ENCODE measurements at places on chromosomes 4 and X.
A peak's percentile ranks its signal among the peaks of the same experiment; 100 is the strongest.

- DNase-seq: no peak
Measured at GRCh38 chrX:28848707-28849106, 261.5 kb downstream of the IL1RAPL1 start.

DNA sequence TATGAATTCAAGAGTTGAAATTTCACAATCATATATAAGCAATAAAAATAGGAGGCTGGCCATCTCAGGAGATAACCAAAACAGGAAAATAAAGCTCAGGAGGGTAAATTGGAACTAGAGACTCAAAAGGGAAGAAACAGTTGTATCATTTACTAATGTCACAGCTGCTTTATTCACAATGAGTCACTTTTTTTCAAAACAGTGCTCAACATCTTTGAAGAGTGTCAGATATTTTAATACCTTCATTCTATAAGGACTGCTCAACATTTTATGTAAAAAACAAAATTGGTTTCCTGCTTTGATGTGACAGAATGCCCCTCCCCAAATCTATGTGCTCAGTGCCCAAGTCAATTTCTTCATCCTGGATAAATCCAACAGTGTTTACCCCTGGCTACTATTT is 97.7 kb downstream of the DDX60 start:
- DNase-seq: no peak

- no peak for DNase-seq
Measured at GRCh38 chr4:38710053-38710452, 46.1 kb downstream of the KLF3 start.

DNA sequence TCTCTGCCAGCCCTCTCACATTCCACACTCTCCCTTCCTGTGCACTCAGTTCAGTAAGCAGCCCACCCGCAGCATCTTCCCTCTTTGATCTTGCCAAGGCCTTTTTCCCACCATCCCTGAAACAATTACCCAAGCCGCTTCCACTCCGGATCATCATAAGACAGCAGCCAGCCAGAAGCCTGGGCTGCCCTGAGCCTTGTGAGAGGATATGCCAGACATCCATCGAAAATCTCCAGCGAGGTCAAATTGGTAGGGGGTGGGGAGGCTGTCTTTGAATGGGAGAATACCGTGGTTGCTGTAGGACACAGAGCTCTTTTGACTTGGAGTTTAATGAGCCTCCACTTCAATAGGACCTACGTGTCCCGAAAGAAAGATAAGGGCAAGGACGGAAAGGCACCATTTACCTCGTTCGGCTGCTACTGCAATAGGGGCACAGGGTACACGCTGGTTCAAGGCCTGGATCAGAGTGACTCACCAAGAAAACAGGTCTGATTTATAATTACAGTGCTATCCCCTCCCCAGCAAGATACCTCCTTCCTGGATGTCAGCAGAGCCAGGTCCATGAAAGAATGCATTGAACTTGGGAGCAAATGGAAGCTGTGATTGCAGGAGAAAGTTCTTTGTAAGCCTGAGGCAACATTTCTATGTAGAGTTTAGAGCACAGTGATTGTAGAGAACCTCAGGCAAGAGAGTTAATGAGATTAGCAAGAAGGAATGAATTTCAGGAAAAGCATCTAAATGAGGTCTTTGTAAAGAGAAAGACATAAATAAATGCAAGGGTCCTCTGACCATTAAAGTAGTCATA is 39.5 kb downstream of the AMOT start:
- no peak for DNase-seq

- no peak for DNase-seq
Measured at GRCh38 chr4:153095448-153096204, 108.6 kb upstream of the TRIM2 start.

DNA sequence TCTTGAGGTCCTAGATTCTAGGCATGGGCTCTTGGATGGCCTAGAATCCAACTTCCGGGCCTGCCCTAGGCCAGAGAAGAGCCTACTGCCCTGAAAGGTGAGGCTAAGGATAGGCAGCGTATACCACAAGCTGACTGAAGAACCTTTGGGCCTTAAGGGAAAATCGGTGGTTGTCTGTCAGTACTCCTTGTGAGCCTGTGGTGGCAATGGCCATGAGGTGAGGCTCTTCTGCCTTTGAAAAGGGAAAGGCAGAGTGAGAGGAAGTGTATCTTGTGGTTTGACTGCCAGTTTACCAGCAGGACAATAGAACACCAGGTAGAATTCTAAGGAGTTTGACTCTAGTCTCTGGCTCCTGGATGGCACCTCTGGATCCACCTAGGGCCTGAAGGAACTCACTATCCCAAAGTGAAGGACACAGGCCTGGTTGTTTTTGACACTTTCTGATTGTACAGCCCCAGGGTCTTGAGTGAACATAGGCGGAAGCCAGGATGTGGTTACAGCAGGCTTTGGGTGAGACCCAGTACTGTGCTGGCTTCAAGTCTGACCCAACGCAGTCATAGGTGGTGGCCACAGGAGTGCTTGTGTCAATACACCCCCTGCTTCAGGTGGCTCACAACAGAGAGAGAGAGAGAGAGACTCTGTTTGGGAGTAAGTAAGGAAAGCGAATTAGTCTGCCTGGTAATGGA is 20.9 kb downstream of the ITIH6 start:
- no peak for DNase-seq

DNA sequence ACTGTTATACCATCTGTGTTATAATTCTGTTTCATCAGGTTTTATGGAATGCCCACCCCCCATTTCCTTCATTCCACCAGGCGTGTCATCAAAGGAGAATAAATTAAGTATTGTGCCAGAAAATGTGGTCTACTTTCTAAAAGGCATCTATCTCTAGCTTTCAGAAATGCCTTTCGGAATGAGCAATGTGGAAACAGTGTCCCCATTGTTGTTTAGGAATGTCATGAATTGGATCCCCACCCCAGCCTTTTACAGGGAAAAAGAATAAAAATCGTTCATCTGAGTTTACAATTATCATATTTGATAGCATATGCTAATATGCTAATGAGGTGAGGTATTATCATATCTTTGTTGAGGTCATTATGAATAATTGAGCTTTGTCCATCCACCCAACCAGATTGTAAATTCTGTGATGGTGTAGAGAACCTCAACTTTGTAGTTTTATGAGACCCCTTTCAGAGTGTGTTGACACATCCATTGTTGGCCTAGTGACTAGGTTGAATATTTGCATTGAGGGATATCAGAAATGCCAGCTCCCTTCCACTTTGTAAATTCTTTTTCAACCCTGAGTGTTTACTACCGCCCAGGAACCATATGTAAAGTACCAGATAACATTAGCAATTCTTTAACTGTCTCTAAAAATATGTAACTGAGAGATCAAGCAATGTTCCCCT is 56.2 kb upstream of the CCDC160 start:
- no peak for DNase-seq

DNA sequence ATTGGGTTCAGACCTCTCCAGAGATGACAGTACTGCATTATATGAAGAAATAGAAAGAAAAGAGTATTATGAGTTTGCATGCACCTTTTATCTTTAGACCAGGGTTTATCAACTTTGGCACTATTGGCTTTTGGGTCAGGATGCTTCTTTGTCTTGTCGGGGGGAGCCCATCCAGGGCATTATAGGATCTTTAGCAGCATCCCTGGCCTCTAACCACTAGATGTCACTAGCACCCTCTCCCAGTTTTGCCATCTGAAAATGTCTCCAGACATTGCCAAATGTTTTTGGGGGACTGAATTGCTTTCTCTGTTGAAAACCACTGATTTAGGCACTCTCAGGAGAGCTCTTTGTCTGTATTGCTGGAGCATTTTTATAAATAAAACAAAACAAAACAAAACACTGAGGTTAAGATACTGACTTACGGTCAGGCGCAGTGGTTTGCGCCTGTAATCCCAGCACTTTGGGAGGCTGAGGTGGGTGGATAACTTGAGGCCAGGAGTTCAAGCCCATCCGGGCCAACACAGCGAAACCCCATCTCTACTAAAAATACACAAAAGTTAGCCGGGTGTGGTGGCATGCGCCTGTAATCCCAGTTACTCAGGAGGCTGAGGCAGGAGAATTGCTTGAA is 23.6 kb downstream of the CA5B start:
- DNase-seq: peak; percentile 15

DNA sequence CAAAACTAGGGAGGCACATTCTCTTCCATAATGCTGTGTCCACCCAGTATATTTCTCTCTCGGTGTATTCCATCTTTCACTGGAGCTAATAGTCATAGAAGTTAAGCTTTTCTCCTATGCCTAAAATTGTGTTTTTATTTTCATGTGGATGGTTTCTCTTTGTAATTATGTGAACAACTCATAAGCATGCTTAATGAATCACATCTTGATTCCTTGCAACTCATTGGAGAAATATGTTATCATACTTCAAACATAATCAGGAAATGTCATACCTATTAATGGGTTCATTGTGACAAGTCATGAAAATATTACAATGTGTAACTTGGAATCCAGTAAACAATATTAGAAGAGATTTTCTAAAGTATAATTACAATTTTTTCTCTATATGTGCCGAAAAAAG is 186.3 kb downstream of the SLC7A11 start:
- no peak for DNase-seq

DNA sequence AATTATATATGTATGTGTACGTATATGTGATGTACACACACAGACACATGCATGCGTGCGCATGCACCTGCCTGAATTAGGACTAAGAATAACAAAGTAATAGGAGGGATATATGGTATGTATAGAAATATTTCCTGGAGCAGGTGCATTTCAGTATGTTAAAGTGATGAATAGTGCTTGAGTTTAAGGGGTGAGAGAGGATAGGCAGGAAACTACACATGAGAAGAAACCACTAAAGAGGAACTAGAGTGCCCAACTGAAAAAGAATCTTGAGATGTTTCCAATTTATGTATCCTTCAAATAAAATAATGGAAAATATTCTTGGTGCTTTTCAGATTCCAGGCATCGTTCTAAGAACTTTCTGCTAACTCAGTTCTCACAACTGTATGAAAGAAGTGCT is 52.6 kb upstream of the UNC5C start:
- DNase-seq: no peak

- no peak for DNase-seq
Measured at GRCh38 chr4:122700178-122700725, 32.3 kb upstream of the BBS12 start.

GRCh38 chr4:152431291-152431690 is 104.6 kb downstream of the FBXW7 start:
- DNase-seq: no peak

DNA sequence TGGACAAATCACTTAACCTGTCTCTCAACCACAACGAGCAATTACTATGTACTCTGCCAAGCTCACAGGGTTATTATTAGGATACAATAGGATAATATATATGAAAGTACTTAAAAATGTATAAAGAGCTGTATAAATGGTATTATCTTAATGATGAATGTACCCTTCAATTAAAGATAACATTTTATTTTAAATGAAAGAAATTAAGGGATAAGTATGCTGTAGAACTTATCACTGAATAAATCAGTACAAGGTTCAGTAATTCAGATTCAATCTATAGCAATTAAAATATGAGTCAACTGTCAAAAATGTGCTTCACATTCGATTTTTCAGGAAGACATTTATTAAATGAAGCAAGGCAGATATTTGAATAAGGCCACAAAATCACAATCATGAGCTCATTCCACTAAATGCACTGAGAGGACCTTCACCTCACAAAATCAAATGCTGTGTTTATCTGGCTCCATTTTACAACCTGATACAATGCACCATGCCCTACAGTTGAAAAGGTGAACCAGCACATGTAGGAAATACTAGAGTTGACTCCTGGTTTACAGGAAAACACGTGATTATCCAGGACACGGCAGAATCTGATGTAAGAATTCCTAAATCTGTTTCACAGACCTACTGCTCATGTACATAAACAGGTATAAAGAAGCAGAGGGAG is 4.4 kb downstream of the LRCH2 start:
- no peak for DNase-seq

DNA sequence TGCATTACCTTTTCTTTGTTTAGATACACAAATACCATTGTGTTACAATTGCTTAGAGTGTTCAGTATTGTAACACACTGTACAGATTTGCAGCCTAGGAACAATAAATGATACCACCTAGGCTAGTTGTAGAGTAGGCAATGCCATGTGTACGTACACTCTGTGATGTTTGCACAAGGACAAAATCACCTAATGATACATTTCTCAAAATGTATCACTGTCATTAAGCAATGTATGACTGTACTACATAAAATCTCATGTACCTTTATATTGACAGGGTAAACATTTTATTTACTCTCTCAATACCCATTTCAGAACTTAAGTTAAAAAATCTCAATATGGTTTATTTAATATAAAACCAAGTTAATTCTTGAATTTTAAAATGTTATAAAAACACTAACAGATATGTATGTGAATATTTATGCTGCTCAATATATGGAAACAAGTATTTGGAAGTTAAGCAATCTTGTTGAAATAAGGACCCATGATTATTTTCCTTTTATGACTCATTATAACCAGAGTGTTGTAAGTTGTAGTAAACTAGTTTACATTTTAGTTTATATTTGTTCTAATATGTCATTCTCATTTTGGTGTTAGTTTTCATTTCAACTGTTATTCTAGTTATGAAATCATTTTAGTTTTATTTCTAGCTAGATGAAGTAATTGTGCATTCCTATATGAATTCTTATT is 409.2 kb downstream of the TLL1 start:
- DNase-seq: no peak

DNA sequence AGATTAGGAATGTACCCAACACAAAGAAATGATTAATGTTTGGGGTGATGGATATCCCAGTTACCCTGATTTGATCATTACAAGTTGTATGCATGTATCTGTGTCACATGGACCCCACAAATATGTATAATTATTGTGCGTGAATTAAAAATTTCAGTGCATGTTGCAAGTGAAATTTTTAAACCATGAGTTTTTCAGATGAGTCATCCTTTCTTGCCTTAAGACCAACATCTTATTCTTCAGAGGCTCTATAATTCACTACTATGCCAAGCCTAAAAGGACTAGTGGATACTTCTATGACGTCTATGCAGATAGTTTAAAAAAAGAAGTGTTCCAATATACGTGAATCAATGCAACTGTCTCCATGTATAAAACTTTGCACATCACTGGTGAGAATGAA is 113.0 kb upstream of the SH3RF1 start:
- no peak for DNase-seq

- DNase-seq: peak; percentile 32
Measured at GRCh38 chrX:16711893-16712547, 449 bp downstream of the CTPS2 start.

DNA sequence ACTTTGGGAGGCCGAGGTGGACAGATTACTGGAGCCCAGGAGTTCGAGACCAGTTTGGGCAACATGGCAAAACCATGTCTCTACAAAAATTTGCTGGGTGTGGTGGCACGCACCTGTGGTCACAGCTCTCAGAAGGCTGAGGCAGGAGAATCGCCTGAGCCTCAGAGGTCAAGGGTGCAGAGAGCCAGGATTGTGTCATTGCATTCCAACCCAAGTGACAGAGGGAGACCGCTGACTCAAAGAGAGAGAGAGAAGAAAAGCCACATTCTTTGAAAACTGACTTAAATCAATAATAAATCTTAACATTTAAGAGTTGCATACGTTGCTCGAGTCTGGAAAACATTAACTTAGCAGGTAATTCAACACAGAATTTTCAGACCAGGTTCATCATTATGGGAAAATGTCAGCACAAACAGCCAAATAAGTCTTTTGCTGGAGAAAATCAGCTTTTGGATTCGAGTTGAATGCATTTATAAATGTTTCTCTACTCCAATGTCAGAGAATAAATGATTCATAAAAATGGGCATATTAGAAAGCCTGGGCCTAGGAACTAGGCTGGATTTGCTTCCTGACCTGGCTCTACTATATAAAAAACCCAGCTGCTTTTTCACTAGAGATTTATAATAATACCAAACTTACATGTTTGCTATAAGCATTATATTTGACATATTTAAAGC is 68.3 kb upstream of the RBPJ start:
- no peak for DNase-seq

GRCh38 chr4:140358281-140358680 is 15.2 kb upstream of the SCOC start:
- no peak for DNase-seq

GRCh38 chr4:74308215-74308614 is at the start of gene EPGN:
Gene EPGN (plus strand): TSS chr4:74308470. CDS start chr4:74308534, 64 bp downstream.
- no peak for DNase-seq

Data from glutamatergic neuron (in vitro differentiated cells).